ENCODE measurements at places on chromosomes 1 and 21. TPM values are rescaled to one million over a fixed set of nuclear protein-coding genes. Genes with fewer than 3 reads are reported as not detected.

- no peak overlapping the region for H3K4me3 ChIP-seq
- no peaks in the 10 kb centered on the region for H3K27me3 ChIP-seq
- DNase-seq = no peak
- peaks cover 11% of the 10 kb centered on the region for H3K36me3 ChIP-seq
- H3K4me1 ChIP-seq = no peaks in the 10 kb centered on the region
Observed at GRCh38 chr1:35316264-35316663, 47.8 kb downstream of the ZMYM4 start.

DNA sequence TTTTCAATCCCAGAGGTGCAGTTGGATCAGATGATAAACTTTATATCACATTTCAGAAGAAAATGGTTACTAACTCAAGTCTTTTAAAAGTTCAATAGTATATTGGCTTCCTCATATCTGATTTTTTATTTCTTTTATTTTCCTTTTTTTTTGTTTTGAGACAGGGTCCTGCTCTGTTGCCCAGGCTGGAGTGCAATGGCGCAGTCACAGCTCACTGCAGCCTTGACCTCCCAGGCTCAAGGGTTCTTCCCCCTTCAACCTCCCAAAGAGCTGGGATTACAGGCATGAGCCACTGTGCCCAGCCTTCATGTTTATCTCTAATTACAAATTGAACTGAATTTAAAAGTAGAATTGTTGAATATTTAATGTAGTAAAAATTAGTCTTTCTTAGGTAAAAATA lies 13.9 kb downstream of the FLVCR1 start:
- no peak for DNase-seq
- no peak overlapping the region for H3K27ac ChIP-seq
- no peaks in the 10 kb centered on the region for H3K27me3 ChIP-seq
- no peaks in the 10 kb centered on the region for H3K4me1 ChIP-seq
- H3K36me3 ChIP-seq = peaks cover 24% of the 10 kb centered on the region

Gene LRRC38
- not detected for total RNA-seq

Gene GBP6
- not detected for total RNA-seq

DNA sequence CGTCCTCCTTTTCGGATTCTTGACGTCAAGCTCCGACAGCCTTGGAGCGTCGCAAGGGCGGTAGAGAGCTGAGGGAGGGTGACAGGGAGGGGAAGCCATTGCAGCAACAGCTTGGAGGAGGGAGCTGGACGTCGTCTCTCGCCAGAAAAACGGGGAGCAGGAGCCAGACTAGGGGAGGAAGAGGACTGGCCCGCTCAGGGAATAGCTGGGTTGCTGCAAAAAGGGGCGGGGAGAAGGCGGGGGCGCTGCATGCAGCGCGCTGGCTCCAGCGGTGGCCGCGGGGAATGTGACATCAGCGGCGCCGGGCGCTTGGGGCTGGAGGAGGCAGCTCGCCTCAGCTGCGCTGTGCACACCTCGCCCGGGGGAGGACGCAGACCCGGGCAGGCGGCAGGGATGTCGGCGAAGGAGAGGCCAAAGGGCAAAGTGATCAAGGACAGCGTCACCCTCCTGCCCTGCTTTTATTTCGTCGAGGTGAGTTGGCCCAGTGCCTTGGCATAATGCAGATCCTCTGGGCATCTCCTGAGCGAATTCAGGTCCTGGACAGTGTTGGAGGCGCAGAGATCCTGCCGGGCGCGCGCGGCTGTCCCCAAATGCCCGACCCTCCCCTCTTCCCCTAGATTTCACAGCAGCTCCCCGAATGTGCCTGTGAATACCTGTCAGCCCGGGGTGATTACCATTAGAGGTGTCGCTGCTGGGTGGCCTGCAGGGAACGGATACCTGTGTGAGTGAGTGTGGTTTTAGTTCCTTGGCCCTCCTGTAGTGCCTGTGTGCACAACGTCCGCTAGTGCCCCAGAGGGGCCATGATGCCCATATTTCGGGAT lies at the start of gene PLPPR4:
Gene PLPPR4 (plus strand): TSS at position 292 of the 821 bp plus-strand sequence. CDS start 102 bp downstream, at position 394.
- DNase-seq = peak; percentile 57
- no peaks in the 10 kb centered on the region for H3K36me3 ChIP-seq
- H3K27me3 ChIP-seq = peaks cover 62% of the 10 kb centered on the region
- peak within 1 kb of the TSS; percentile 85 for H3K4me3 ChIP-seq
- peaks cover 6% of the 10 kb centered on the region for H3K4me1 ChIP-seq
- H3K27ac ChIP-seq = no peak within 1 kb of the TSS

GRCh38 chr1:23727362-23727811 lies 15.9 kb upstream of the ELOA start:
- peaks cover 18% of the 10 kb centered on the region for H3K4me1 ChIP-seq
- DNase-seq = no peak
- no peak overlapping the region for H3K27ac ChIP-seq
- no peaks in the 10 kb centered on the region for H3K36me3 ChIP-seq
- H3K4me3 ChIP-seq = no peak overlapping the region

GRCh38 chr1:166738873-166739272 lies 100.4 kb upstream of the POGK start:
- H3K4me1 ChIP-seq = no peaks in the 10 kb centered on the region
- H3K36me3 ChIP-seq = no peaks in the 10 kb centered on the region
- no peak for DNase-seq
- H3K27me3 ChIP-seq = peaks cover 2% of the 10 kb centered on the region
- no peak overlapping the region for H3K27ac ChIP-seq
- no peak overlapping the region for H3K4me3 ChIP-seq

- DNase-seq = no peak
Observed at GRCh38 chr1:84427250-84428188, 29.2 kb downstream of the DNASE2B start.

Gene FAM43B
- 0.75 TPM for total RNA-seq

DNA sequence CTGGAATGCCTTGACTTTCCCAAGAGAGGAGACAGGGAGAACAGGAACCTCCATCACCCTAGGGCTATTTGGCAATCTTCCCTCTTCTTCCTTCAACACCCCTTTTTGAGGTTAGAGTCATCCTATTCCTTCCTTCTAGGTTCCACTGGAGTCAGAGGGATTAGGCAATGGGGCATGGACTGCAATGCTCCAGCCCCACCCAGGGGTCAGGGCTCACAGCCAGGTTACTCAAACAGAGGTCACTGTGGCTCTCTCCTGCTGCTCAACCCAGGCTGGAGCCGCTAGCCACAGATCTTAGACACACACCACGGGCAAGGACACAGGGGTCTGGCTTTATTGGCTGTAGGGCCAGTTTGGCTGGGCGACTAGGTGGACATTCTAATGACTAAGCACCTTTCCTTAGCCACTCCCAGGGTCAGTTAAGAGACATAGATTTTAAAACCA lies 145.5 kb upstream of the NRIP1 start:
- no peak for DNase-seq
- no peaks in the 10 kb centered on the region for H3K36me3 ChIP-seq
- H3K27me3 ChIP-seq = no peaks in the 10 kb centered on the region
- peaks cover 57% of the 10 kb centered on the region for H3K4me1 ChIP-seq

Gene NDUFS5
- total RNA-seq = 256 TPM

Gene CLEC20A
- total RNA-seq = not detected

DNA sequence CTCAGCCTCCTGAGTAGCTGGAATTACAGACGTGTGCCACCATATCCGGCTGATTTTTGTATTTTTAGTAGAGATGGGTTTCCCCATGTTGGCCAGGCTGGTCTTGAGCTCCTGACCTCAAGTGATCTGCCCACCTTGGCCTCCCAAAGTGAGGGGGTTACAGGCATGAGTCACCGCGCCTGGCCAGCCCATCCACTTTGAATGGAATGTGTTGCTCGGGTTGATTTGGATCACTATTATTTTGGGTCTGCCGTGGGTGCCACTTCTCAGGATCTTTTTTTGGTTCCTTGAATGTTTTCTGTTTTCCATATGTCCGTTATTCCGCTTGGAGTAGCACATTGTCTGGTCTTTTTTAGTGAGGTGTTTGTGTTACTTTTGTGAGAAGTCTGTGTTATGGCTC lies 17.0 kb downstream of the PCNT start:
- H3K4me1 ChIP-seq = no peaks in the 10 kb centered on the region
- DNase-seq = no peak
- no peaks in the 10 kb centered on the region for H3K27me3 ChIP-seq

GRCh38 chr1:201020721-201021629 lies 2.5 kb downstream of the KIF21B start:
- H3K27ac ChIP-seq = peak overlapping the region; percentile 65
- H3K36me3 ChIP-seq = no peaks in the 10 kb centered on the region
- DNase-seq = no peak
- peaks cover 69% of the 10 kb centered on the region for H3K4me1 ChIP-seq
- H3K27me3 ChIP-seq = peaks cover 7% of the 10 kb centered on the region

- peaks cover 2% of the 10 kb centered on the region for H3K36me3 ChIP-seq
- no peak overlapping the region for H3K4me3 ChIP-seq
- no peaks in the 10 kb centered on the region for H3K27me3 ChIP-seq
Observed at GRCh38 chr1:212470059-212470458, 37.3 kb downstream of the NENF start.

DNA sequence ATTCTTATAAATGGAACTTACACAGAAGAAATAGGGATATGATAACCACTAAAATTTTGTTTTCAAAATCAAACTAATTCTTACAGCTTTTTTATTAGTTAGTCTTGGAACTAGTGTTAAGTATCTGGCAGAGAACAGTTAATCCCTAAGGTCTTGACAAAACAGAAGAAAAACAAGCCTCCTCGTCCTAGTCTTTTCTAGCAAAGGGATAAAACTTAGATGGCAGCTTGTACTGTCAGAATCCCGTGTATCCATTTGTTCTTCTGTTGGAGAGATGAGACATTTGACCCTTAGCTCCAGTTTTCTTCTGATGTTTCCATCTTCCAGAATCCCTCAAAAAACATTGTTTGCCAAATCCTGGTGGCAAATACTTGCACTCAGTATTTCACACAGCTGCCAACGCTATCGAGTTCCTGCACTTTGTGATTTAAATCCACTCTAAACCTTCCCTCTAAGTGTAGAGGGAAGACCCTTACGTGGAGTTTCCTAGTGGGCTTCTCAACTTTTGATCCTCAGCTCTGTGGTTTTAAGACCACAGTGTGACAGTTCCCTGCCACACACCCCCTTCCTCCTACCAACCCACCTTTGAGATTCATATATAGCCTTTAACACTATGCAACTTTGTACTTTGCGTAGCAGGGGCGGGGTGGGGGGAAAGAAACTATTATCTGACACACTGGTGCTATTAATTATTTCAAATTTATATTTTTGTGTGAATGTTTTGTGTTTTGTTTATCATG lies 42.3 kb upstream of the LAMC2 start:
- H3K27ac ChIP-seq = no peak overlapping the region
- peaks cover 15% of the 10 kb centered on the region for H3K36me3 ChIP-seq
- no peak for DNase-seq
- H3K4me1 ChIP-seq = no peaks in the 10 kb centered on the region
- H3K4me3 ChIP-seq = no peak overlapping the region

Gene BRINP3
- total RNA-seq = 0.45 TPM

DNA sequence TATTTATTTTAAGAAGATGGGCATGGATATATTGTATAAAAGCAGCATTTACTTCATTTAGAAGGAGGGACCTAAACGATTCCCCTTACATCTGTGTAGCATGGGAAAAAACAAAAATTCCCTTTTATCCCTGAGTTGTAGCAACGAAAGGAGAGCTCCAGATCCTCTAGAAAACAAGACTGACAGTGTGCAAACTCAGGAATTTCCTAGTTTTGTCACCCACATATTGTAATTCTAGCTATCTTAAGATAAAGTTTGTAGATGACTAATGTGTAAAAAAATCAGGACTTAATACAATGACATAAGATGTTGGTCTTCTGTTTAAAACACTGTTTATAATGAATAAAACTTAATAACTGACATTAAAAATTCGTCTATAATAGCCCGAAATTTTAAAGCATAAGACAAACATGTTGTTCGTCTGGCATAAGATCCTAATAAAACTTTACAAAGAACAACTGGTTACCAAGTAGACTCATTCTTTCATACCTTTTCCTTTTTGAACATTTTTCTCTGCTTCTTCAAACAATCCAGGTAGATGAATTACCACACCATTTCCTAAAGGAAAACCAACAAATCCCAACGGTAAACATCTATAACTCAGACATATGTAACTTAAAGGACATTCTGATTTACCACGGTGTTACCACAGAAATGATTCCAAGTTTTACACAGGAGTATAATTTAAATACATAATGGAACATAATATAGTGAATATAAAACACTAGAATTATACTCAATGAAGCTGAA lies 15.2 kb downstream of the ADSS2 start:
- no peak overlapping the region for H3K4me3 ChIP-seq
- no peak overlapping the region for H3K27ac ChIP-seq
- no peaks in the 10 kb centered on the region for H3K27me3 ChIP-seq
- peaks cover 35% of the 10 kb centered on the region for H3K4me1 ChIP-seq

Gene MTARC1
- total RNA-seq = 28.3 TPM

GRCh38 chr1:112188611-112189010 lies 199.1 kb upstream of the KCND3 start:
- no peak for DNase-seq
- H3K27me3 ChIP-seq = peaks cover 42% of the 10 kb centered on the region
- H3K27ac ChIP-seq = no peak overlapping the region
- no peaks in the 10 kb centered on the region for H3K4me1 ChIP-seq
- no peaks in the 10 kb centered on the region for H3K36me3 ChIP-seq
- no peak overlapping the region for H3K4me3 ChIP-seq

Gene MTX1
- total RNA-seq = 36.0 TPM

DNA sequence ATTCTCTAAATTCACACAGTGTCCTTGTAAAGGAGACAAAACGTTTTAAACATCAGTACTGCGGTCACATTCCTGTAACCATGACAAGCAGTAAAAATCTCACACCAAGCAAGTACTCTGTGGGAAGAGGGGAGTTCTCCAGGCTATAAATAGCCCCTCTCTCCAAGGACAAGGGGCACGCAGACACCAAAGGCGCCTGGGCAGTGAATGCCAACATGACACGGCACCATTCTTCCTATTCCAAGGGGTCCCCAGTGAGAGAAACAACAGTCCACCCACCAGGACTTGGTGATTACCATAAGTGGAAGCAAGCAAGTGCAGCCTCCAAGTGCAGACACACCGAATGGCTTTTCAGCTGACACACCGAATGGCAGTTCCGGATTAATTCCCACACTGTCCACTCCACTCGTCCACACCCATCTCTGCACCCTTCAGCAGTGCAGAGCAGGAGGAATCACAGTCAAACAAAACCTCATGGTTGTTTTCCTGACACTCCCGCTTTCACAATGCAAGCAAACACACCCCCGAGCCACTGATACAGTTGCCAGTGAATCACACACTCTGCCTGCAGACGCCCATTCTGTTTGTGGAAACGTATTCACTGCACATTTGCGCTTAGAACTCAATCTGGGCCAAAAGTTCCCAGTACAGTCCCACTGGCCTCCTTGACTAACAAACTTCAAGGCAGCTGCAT lies 1.8 kb downstream of the PTTG1IP start:
- peak overlapping the region; percentile 69 for H3K27ac ChIP-seq
- peak overlapping the region; percentile 96 for H3K4me3 ChIP-seq
- DNase-seq = no peak
- peaks cover 30% of the 10 kb centered on the region for H3K27me3 ChIP-seq
- H3K36me3 ChIP-seq = no peaks in the 10 kb centered on the region

Gene RGS4
- 0.84 TPM for total RNA-seq

Gene OR2M3
- total RNA-seq = not detected

GRCh38 chr21:17921579-17922530 lies 102.7 kb upstream of the C21orf91 start:
- H3K4me3 ChIP-seq = no peak overlapping the region
- H3K36me3 ChIP-seq = peaks cover 3% of the 10 kb centered on the region
- peaks cover 3% of the 10 kb centered on the region for H3K4me1 ChIP-seq
- H3K27me3 ChIP-seq = no peaks in the 10 kb centered on the region
